Naive thymus-derived CD4-positive, alpha-beta T cell (primary cell): ENCODE measurements at places on chromosomes 13 and 19. TPM values are rescaled to one million over a fixed set of nuclear protein-coding genes. Genes with fewer than 3 reads are reported as not detected.

Gene FGF22
- 0.51 TPM for total RNA-seq

GRCh38 chr13:97256343-97256783 lies 34.2 kb downstream of the MBNL2 start:
- no peak for DNase-seq

Gene LRG1
- not detected for total RNA-seq

GRCh38 chr13:51815848-51816247 lies 11.9 kb upstream of the DHRS12 start:
- no peak for DNase-seq

GRCh38 chr13:50025436-50025835 lies 10.2 kb downstream of the KCNRG start:
- DNase-seq, result no peak

DNA sequence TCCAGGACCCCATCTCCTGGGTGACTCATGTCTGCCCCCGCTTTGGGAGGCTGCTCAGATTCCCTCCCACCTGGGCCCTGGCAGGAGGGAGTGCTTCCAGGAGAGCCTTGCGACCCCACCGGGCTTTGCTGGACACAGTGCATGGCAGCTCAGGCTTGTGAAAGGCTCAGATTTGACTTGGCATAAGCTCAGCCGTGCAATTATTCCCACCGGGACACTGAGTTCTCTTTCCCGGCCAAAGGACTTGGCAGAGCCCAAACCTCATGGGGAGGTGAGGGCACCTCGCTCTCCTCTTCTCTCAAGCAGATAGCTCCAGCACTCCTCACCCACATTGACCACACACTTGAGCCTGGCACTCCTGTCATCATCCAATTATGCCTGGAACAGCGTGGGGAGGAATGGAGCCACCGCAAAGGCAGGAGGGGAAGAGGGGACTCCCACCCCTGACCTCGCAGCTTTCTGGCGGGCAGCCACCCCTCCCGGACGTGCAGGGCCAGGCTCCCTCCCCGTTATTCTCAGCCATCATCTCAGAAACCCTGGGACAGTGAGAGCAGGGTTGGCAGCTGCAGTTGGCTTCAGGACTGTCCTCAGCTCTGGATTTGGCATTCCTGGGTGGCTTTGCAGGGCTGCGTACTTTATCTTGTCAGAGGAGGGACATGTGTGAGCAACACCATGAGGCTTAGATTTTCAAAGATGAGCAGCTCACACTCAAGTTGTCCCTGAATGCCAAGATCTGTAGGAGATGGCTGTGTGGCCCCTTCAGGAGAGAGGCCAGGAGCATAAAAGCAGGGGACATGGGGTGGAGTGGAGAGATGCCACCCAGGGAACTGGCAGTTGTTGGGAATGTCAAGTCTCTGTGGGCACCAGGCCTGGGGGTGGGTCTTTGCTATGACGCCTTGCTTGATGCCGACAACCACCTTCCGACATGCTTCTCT lies 306.2 kb downstream of the TEX29 start:
- DNase-seq, result no peak

- DNase-seq, result no peak
Measured at GRCh38 chr19:34500656-34501120, 19.1 kb downstream of the WTIP start.

Gene ZNF829
- 9.0 TPM for total RNA-seq

DNA sequence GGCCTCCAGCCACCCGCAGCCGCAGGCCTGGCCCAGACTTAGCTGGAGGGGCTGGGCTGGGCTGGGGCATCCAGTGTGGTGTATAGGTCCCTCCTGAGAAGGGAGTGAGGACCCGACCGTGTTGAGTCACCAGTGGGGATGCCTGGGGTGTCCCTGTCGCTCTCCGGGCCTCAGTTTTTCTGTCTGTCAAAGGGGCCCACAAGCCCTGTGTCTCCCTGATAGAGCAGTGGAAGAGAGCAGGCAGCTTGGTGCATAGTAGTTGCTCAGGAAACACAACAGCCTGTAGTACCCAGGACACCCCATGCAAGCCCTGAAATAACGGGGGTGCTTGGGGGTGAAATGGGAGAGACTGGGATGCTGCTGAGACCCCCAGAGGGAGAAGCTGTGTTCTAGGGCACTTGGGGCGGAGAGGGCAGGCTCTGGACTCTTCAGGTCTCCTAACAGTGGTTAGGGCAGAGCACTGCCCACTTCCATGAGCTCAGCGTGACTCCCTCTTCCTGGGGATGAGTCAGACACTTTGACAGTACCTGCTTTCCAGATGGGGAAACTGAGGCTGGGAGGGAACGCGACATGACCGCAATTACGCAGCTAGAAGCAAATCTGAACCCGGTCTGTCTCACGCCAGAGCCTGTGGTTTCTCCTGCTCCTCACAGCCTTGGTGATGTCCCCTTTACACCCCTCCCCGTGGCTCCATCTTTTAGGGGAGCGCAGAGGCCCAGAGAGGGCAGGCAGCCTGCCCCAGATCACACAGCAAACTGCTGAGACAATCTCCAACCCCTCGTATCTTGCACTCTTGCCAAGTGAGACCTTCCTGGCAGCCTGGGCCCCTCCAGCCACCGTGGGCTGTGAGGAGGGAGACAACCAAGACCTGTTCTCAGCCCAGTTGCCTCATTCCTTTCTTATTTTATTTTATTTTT lies 692 bp downstream of the SULT2B1 start:
- no peak for DNase-seq

Gene LMO7
- total RNA-seq, result 66.1 TPM

GRCh38 chr13:97982286-97982685 lies 28.8 kb downstream of the IPO5 start:
- no peak for DNase-seq

- no peak for DNase-seq
Measured at GRCh38 chr13:33644581-33645543, 173.1 kb upstream of the RFC3 start.

GRCh38 chr13:44843403-44843802 lies 145.9 kb downstream of the NUFIP1 start:
- DNase-seq, result no peak

DNA sequence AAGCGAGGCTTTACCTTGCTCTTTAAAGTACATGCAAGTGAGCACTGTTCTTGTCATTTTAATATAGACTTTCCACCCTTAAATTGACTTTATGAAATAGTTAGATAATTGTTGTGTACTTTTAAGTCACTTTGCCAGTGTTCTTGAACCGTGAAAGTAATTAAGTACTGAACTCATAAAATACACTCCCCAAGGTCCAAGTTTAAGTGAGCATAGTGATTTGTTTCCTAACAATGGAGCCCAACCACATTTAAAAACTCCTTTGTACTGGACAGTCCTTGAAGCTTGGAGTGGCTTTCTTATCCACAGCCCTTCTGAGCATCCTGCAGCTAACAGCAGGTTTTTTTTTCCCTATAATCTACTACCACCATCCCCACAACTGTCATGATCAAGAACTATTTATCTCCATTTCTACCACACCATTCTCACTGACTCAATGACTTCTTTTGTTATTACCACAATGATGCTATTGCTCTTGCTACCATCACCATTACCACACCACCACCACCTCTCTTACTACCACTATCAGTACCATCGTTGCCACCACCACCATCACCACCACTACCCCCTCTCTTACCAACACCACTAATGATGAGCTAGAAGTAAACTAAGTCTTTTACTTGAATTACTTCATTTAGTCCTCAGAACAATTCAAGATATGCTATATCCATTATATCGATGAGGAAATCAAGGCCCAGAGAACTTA lies 452.6 kb downstream of the DIAPH3 start:
- no peak for DNase-seq

- DNase-seq, result no peak
Measured at GRCh38 chr13:27922883-27923612, 3.2 kb downstream of the PDX1 start.

GRCh38 chr19:10352764-10353671 lies 13.6 kb upstream of the ICAM3 start:
- no peak for DNase-seq

Gene KLHL1
- total RNA-seq, result not detected

Gene BCAM
- total RNA-seq, result not detected
